Head of caudate nucleus (tissue), 42 donors: ENCODE measurements at places on chromosomes 1 and 21.

DNA sequence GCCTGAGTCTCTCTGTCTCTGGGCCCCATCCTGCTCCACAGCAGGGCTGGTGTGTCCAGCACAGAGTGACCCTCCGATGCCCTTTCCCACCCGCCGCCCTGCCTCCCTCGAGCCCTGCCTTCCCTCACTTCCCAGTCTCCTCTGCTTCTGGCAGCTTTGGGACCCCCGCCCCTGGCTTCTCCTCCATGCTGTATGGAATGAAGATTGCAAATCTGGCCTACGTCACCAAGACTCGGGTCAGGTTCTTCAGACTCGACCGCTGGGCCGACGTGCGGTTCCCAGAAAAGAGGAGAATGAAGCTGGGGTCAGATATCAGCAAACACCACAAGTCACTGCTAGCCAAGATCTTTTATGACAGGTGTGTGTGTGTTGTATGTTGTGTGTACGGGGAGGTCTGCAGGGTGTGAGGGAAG lies 14.3 kb downstream of the MOV10 start:
- no peak for DNase-seq

DNA sequence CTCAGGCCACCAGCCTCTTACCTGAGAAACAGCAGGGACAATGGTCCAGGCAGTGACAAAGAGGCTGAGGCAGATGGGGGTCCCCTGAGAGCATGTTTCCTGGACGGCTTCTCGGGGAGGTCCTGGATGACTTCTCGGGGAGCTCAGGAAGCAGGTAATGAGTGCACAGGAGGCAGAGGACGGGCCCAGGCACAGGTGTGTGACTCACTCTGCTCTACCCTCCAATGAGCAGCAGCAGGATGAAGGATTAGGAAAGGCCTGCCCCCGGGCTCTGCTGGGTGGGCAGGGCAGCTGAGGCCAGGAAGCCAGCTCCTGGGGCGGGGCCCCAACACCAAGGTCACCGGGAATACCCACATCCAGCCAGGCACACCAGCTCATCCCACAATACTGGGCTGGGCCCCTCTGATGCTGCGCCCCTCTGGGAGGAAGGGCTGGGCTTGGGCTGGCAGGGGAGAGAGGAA lies 17.2 kb upstream of the PTAFR start:
- DNase-seq = no peak

DNA sequence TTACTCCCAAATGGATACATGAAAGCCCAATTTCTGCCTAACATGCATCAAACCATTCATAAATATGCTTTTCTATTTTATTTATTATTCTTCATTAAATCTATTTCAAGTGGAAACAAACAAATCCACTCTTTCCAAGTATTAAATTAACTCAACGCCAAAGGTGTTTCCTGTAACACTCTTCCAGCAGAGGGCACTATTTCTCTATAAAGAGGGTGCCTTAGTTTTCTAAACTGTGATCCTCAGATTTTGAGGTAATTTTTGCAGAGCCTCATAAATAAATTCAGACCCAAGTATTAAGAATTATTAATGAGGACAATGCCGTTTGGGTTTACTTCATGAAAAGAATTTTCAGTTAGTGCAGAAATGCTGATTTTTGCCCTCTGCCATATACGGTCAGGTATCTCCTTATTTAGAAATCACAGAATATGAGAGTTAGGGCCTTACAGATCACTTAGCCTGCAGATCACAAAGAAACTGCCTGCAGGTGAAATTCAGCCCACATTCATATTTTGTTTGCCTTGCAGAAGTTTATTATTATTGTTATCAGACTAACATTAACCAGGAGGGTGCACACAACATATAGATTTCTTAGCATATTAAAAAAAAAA lies 40.1 kb upstream of the MYSM1 start:
- no peak for DNase-seq

DNA sequence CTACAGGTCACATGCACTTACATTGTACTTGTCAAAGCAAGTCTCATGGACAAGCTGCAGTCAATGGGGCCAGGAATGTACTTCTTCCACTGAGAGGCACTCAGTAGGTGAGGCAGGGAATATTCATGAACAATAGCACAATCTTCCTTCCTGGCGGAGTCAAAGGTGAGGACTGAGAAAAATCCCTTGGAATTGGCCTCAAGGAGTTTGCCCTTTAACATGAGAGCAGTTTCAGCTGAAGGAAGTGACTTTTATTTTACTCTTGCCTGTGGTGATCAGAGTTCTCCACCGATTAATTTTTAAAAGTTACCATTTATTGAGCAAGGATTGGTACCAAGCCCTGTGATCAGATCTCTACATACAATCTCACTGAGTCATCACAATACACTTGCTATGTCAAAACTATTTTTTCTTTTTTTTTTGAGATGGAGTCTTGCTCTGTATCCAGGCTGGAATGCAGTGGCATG lies 11.2 kb upstream of the AK2 start:
- no peak for DNase-seq

- DNase-seq = no peak
These were observed 56.2 kb downstream of the FCRL5 start for GRCh38 chr1:157496121-157496526.
